Uterus (tissue), 4 donors: ENCODE measurements at places on chromosomes 1 and 21.

GRCh38 chr1:162485236-162485635 lies 12.4 kb upstream of the UHMK1 start:
- DNase-seq, result no peak

GRCh38 chr21:31340942-31341487 lies 3.0 kb downstream of the TIAM1 start:
- DNase-seq, result no peak

DNA sequence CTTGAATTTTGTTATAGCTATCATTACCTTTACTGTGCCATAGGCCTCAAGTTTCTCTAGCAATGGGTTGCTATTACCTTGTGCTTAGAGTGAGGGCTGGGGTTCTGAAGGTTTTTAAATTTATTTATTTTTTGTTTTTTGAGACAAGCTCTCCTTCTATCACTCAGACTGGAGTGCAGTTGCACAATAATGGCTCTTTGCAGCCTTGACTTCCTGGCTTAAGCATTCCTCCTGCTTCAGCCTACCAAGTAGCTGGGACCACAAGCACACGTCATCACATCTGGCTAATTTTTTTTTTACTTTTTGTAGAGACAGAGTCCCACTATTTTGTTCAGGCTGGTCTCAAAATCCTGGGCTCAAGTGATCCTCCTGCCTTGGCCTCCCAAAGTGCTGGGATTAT lies 41.5 kb downstream of the SNX27 start:
- no peak for DNase-seq

DNA sequence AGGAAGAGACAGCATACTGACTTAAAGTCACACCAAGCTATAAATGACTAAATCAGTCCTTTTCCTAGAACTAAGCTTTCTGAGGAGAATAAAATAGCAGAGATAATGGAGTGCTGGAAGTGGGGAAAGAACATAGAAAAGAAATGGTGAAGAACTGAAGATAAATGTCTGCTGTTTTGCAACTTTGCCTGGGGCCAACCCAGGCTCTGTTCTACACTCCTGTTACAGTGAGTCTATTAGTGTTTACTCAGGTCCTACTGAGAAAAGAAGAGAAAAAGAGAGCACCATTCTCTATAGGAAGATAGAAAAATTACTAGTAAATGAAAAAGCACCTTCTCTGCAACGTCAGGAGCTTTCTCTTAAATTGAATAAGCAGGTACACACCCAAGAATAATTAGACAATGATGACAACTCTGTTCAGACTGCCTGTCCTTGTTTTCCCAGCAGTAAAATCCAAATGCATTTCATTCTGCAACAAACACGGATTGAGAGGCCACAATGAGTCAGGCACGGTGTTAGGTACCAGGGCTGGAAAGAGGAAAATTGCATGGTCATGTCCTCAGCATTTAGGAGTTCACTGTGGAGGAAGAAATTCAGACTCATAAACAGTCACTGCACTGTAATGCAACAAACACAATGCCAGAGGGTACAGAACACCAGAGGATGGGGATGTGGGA lies 139.4 kb upstream of the CAMK1G start:
- no peak for DNase-seq
